ENCODE measurements at places on chromosomes 1 and 21. TPM values are rescaled to one million over a fixed set of nuclear protein-coding genes. Genes with fewer than 3 reads are reported as not detected.
A peak's percentile ranks its signal among the peaks of the same experiment; 100 is the strongest.

DNA sequence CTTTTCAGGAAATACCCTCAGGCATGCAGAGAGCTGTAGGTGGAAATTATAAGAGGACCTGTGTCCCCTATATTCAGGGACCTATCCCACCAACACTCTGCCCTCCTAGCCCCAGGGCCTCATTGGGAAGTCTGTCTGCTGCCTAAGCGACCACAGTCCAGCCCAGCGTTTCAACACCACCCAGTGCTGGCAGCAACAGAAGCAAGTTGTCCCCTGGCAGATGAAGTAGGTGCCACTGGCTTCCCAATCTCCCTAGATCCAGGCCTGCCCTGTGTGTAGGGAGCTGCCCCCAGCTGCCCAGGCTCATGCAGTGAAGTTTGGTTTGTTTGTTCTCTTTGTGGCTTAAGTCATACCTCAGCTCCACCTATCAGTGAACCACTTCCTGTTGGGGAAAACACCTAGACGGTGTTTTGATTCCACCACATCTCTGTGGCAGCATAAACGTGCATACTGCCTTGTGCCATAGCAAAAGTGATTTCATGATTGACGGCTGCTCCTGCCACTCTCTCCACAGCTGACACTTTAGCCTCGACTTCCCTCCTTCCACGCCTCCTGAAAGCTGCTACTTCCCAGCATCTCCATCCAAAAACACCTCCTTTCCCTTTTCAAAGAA lies 8.1 kb upstream of the LEFTY1 start:
- no peaks in the 10 kb centered on the region for H3K27me3 ChIP-seq
- H3K4me1 ChIP-seq, result no peaks in the 10 kb centered on the region
- no peak overlapping the region for H3K4me3 ChIP-seq
- no peaks in the 10 kb centered on the region for H3K36me3 ChIP-seq
- DNase-seq, result peak; percentile 61

DNA sequence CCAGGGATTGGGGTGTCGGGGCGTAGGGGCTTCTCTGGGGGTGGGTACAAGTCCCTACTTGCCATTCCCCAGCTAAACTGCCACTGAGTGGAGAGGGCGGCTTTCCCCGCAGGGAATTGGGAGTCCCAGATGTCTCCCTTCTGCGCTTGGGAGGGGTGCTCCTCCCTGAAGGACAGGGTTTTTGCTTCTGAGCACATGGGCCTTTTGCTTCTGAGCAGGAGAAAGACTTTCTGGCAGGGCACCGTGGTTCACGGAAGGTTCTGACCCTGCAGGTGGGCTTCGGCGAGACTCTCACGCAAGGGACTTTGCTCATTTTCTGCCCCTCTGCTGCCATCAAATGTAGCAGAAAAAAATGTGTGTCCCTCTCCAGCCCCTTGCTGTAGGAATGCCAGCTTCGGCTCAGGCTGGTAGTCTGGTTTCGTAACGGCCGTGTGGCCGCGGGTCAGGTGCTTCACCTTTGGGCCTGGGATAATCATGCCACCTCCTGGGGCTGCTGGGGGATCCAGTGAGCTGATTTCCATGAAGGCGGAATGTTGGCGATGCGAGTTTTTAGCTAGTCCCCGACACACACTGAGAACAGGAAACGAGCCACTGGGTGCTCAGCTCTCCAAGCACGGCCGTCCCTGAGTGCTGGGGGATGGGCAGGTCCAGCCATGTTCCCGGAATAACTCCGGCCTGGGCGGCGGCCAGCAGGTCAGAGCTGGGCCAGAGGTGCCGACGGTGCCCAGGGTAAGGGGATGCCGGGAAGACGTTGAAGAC lies 364.0 kb downstream of the CAMTA1 start:
- H3K36me3 ChIP-seq, result no peaks in the 10 kb centered on the region
- H3K4me3 ChIP-seq, result no peak overlapping the region
- no peaks in the 10 kb centered on the region for H3K4me1 ChIP-seq
- peak; percentile 58 for DNase-seq
- no peaks in the 10 kb centered on the region for H3K27me3 ChIP-seq

Gene CRP
- 29.3 TPM for total RNA-seq

Gene SPRR2F
- not detected for total RNA-seq

- DNase-seq, result no peak
- H3K4me3 ChIP-seq, result no peak overlapping the region
- H3K4me1 ChIP-seq, result no peaks in the 10 kb centered on the region
- H3K27ac ChIP-seq, result no peak overlapping the region
- no peaks in the 10 kb centered on the region for H3K36me3 ChIP-seq
These were observed 58.1 kb downstream of the SCCPDH start for GRCh38 chr1:246782120-246782900.

Gene FAM72C
- total RNA-seq, result 0.16 TPM

DNA sequence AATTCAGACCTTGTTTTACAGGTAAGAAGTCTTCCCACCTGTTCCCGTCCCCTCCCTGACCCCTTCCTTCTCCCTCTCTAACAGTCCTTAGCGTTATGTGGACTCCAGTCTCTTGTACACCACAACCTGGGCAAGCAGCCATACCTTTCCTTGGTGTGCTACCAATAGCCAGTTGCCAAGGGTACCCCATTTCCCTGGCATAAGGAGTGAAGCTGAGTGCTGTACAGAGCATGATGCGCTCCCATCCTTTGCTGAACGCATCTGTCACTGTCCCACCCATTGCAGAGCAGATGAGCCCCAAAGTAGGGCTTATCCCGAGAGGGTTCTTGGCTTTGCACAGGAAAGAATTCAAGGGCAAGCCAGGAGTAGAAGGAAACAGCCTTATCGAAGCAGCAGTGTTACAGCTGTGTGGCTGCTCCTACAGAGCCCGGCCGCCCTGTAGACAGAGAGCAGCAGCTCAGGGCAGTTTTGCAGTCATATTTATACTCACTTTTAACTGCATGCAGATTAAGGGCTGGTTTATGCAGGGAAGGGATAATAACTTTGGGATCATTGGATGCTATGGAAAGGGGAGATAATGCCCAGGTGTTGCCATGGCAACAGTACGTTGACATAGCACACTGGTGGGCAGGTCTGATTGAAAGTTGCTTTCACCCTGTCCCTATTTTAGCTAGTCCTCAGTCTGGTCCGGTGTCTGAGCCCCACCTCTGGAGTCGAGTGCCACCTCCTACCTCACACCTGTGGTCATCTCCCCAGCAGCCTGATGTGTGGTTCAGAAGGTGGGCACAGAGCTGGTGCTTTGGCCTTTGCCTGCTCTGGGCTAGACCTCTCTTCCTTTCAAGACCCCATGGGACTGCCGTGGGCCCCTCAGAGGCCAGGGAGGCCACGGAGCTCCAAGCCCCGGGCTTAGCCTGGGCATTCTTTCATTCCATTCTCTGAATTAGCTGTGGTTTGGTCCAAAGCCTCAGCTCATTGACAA lies 5.1 kb downstream of the FHAD1 start:
- no peaks in the 10 kb centered on the region for H3K4me1 ChIP-seq
- no peaks in the 10 kb centered on the region for H3K27me3 ChIP-seq
- no peak overlapping the region for H3K4me3 ChIP-seq
- H3K27ac ChIP-seq, result no peak overlapping the region
- H3K36me3 ChIP-seq, result no peaks in the 10 kb centered on the region

Gene FCGR2B
- 8.8 TPM for total RNA-seq

Gene LENEP
- total RNA-seq, result not detected

- no peak overlapping the region for H3K27ac ChIP-seq
- no peak for DNase-seq
- H3K4me1 ChIP-seq, result peaks cover 3% of the 10 kb centered on the region
- no peaks in the 10 kb centered on the region for H3K36me3 ChIP-seq
- no peak overlapping the region for H3K4me3 ChIP-seq
These were observed 691.2 kb downstream of the USP25 start for GRCh38 chr21:16421007-16421406.

GRCh38 chr1:224569276-224569675 lies 46.8 kb upstream of the CNIH3 start:
- H3K27ac ChIP-seq, result no peak overlapping the region
- H3K27me3 ChIP-seq, result no peaks in the 10 kb centered on the region
- no peaks in the 10 kb centered on the region for H3K4me1 ChIP-seq

GRCh38 chr1:151574575-151575529 lies 34.7 kb downstream of the TUFT1 start:
- peaks cover 40% of the 10 kb centered on the region for H3K36me3 ChIP-seq
- no peak for DNase-seq
- no peaks in the 10 kb centered on the region for H3K27me3 ChIP-seq
- H3K27ac ChIP-seq, result no peak overlapping the region

GRCh38 chr1:38291906-38292521 lies 245.4 kb upstream of the POU3F1 start:
- H3K4me3 ChIP-seq, result no peak overlapping the region
- DNase-seq, result no peak
- no peaks in the 10 kb centered on the region for H3K36me3 ChIP-seq

DNA sequence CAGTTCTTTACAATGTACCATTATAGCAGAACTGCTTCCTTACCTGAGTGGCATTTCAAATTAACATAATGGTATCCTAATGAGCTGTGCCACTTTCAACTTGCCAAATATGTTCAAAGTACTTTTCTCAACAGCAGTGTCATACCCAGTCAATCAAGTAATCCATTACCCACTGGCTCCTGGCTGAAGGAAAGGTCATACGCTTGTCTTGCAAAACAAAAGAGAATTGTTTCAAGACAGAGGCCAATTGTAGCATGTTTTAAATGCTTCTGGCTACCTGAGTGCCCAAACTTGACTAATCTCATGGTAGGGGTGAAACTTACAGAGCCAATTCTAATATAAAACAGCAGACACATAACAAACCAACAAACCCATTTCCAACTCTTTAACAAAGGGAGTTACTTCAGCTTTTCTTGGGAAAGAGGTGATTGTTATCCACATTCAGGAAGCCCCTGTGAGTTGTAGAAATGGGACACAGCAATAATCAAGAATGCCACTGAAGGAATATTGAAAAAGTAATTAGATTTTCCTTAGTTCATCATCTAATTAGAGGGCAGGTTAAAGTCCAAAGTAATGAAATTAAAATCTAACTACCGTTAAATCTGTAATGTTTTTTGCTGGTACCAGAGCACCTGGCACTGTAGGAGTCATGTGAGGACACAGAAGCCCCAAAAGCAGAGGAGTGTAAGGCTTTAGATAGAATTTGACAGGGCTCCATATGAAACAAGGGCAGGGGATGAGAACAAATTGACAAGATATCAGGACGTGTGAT lies 241.9 kb downstream of the RWDD3 start:
- no peaks in the 10 kb centered on the region for H3K36me3 ChIP-seq
- no peak for DNase-seq
- H3K4me3 ChIP-seq, result no peak overlapping the region
- no peaks in the 10 kb centered on the region for H3K4me1 ChIP-seq

Gene LCE1F
- total RNA-seq, result not detected

- no peaks in the 10 kb centered on the region for H3K27me3 ChIP-seq
- DNase-seq, result peak; percentile 62
- no peaks in the 10 kb centered on the region for H3K36me3 ChIP-seq
- no peak overlapping the region for H3K27ac ChIP-seq
- no peaks in the 10 kb centered on the region for H3K4me1 ChIP-seq
- H3K4me3 ChIP-seq, result no peak overlapping the region
These were observed 7.3 kb downstream of the SYNC start for GRCh38 chr1:32695098-32695904.

All from pancreas (tissue), 10 donors.